Iris pigment epithelial cell (primary cell): ENCODE measurements at places on chromosomes 3 and 15.

GRCh38 chr15:75176396-75176761, 25.3 kb upstream of the C15orf39 start:
- DNase-seq: no peak

DNA sequence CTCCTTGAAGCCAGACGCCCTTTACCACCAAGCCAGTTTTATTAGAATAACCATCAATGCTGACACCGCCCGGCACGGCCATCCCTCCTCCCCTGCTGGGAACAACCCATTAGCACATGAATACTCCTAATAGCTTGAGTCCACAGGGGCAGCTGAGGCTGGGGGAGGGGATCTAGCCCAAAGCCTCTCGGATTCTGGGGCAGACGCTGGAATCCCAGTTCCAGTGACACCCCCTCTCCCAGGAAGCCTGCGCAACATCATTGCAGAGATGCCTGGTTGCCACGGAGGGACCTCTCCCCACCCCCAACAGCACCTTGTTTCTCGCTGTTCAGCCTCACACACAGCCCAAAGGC, 1.2 kb upstream of the LINGO1 start:
- no peak for DNase-seq

DNA sequence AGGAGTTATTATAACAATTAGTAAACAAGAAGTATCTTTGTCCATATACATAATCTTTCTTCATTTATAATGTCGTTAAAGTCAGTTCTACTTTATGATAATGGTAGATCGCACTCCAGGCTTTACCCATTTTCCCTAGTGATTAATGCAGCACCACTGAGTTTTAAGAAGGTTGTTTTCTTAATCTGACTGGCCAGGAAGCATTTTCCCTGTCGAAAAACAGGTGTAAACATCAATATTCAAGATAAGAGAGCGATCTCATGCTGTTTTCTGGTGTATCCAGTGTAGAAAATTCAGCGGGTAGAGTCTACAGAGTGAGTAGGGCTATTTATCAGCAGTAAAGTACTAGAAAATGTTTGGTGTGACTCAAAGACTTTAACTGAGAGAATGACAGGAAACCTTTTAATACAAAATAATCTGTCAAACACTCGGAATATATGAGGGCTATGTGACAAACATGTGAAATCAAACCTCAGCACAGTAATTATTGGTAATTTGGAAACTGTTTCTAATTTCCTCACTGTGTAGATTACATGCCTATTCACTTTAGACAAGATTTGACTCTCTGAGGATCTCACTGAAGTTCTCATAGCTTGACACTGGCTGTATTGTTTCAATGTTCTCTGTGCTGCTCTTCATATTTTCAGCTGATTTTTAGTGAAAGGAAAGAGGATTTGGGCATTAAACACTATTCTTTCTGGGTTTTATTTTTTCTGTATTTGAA, 1013.2 kb downstream of the VGLL3 start:
- no peak for DNase-seq

GRCh38 chr3:129701161-129701560, 94.7 kb upstream of the PLXND1 start:
- DNase-seq: no peak

DNA sequence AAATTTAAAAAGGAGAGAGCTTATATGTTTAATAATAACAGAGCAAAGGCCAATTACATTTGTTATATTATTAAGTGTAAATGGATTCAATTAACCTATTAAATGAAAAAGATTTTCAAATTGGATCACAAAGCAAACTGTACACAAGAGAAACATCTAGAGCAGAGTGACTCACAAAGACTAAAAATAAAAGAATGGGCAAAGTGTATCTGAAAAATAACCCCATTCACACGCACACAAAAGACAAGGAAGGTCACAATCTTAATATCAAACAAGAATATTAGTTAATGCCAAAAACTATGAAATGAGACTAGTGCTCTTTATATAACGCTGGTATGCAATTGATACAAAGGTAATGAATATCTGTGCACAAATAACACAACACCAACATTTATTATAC, 65.7 kb downstream of the MOBP start:
- no peak for DNase-seq

DNA sequence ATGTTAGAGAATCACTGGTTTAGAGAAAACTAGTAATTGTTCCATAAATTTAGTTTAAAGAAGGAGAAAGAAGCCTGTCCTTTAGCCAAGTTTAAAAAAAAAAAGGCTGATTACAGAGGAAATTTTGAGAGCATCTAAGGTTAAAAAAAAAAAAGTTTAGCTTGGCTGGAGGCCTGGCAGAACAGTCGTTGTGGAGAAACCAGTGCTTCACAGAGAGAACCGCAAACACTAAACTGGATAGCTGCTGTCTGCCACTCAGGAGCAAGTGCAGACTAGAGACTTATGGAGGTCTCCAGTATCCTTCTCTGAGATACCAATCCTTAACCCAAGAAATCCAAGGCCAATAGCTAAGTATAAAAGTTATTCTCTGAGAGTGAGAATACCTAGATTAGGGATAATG, 84.8 kb upstream of the ANKRD28 start:
- no peak for DNase-seq

- DNase-seq: no peak
Observed at GRCh38 chr15:43941555-43941954, 114.8 kb downstream of the WDR76 start.

GRCh38 chr3:14943042-14943441, 4.3 kb upstream of the NR2C2 start:
- no peak for DNase-seq

DNA sequence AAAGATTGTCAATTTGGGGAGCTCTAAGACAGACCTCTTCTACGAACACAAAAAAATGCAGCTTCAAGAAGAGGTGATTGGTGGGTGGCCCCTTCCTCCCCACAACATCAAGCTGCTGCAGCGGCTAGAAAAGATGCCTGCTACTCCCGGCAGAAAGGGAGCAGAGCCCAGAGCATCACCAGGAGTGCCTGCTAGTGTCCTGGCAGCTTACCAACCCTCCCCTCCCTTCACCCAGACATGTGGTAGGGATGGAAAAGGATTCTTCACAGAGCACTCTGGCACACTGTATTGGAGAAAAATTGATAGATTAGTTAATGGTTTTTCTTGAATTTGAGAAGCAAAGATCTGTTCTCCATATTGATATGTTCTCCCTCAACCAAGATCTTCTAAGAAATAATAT, 10.8 kb downstream of the IP6K1 start:
- no peak for DNase-seq

DNA sequence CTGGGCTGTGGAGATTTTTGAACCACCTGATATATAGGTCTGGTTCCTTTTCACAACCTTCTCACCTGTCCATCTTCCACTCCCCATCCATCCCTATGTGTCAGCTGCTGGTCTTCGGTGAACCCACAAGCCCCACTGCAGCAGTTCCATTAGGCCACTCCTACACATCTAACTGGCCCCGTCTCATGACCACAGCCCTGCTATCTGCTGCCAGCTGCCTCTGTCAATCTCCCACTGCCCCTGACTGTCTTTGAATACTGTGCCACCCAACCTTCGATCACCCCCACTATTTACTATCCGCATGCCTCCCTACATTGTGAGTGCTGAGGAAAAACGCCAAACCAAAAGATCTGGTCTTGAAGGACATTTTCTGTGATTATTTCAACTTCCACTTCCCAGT, 795.4 kb downstream of the IGSF11 start:
- DNase-seq: no peak

DNA sequence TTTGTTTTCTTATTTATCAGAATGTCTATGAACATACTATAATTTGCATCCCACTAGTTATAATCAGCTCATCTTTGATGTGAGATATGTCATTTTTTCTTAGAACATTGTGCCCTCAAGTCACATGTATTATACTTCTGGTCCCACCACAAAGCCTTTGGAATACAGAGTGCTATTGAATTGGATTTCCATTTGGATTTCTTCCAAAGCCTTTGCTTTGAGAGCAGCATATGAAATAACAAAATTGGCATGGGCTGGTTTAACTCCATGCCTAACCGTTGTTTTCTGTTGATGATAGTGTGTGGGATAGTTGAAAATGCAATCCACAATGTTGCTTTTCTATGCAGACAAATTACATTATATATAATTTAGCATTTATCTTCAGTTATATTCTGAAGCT, 284.5 kb upstream of the PLSCR5 start:
- DNase-seq: no peak

GRCh38 chr3:107344722-107345121, 32.5 kb upstream of the CCDC54 start:
- DNase-seq: no peak

- no peak for DNase-seq
Observed at GRCh38 chr15:90808517-90809235, 59.7 kb upstream of the FURIN start.

- DNase-seq: no peak
Observed at GRCh38 chr15:75702436-75702835, 10.2 kb downstream of the CSPG4 start.

DNA sequence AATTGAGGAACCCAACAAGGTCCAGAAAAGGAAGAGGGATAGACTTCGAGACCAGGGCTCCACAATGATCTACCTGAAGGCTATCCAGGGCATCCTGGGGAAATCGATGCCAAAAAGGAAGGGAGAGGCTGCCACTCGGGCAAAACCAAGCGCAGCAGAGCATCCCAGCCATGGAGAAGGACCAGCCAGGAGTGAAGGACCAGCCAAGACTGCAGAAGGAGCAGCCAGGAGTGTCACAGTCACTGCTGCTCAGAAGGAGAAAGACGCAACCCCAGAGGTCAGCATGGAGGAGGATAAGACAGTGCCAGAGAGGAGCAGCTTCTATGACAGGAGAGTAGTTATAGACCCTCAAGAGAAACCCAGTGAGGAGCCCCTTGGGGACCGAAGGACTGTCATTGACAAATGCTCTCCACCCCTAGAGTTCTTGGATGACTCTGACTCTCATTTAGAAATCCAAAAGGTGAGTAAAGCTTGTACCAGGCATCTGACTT, 12.0 kb downstream of the TATDN2 start:
- DNase-seq: no peak

DNA sequence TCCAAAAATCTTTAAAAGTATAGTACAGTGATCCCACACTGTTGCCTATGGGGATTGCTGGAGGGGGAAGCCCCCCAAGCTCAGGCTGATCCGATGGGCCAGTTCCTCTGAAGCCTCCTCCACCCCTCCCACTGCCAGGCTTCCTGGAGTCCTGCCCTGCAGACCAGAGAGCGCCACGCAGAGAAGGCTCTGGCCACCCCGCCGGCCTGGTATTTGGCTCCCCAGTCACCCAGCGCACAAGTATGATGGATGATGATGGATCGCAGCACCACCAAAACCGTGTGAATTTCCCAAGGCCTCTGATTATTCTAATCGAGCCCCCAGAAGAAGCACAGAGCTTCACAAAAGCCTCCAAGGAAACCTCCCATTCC, 259.0 kb downstream of the MECOM start:
- no peak for DNase-seq

- DNase-seq: no peak
Observed at GRCh38 chr15:39898317-39898716, 21.7 kb downstream of the GPR176 start.

DNA sequence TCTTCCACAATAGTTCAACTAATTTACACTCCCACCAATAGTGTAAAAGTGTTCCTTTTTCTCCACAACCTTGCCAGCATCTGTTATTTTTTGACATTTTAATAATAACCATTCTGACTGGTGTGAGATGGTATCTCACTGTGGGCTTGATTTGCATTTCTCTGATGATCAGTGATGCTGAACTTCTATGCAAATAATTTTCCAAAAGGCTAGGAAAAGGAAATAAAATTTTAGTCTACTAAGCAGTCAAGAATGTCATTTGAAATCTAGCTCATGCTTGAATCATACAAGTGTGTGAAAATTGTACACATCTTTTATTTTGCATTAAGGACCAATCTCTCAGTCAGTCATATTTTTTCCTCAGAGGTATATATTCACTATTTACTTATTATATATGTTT, 101.7 kb upstream of the UBP1 start:
- no peak for DNase-seq

DNA sequence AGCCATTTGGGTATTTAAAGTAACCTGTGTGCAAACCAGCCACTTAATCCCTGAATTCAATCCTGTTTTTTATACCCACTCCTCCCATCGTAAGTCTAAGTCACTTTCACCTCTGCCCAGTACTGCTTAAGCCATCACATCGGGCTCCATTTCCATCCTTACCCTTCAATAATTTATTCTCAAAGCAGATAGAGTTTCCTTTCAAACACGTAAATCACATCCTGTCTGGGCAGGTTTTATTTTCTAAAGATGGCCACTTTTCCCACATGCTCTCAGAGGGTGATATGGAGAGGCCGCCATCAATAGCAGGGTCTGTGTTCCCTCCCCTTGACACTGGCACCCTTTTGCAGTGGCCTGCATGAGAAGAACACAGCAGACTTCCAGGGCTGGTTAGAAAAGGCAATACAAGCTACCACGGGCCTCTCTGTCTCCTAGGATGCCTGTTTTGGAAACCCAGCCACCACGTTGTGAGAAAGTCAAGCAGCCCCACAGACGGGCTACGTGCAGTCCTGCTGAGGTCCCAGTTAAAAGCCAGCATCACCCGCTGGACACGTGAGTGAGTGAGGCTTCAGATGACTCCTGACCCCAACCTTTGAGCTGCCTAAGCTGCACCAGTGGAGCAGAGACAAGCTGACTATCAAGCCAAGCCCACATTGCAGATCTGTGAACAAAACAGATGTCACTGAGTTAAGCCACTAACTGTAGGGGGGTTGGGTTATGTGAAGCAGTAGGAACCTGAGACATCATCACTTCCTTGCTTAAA, 241.8 kb upstream of the SLCO3A1 start:
- no peak for DNase-seq

- peak; percentile 76 for DNase-seq
Observed at GRCh38 chr3:151697496-151697895, 36.2 kb upstream of the AADACL2 start.

DNA sequence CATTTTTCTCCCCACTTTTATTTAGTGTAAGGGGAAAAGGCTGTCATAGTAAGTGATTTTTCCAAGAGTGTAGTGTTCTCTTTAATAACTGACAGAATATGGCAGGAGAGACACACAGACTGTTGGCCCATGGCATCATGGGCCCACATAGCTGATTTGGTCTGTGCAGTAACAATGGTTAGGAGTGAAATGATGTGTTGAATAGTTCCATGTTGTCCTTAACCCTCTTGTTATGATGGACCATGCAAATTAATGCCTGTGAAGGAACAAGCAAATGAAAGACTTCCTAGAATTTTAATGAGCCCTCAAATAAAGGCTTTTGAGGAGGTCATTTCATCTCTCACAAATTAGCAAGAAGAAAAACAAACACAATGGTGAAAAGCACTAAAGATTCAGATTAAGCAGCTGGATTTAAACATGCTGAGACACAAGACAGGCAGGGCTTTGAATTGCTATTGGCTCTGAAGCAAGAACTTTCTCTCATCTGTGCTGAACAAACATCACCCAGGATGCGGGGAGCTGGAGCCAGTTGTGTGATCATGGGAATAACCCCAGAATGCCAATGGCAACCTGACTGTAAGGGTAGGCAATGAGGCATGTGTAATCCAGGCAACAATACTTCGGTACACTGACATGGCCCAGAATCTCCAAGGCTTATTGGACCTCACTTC, 136.7 kb upstream of the VEPH1 start:
- no peak for DNase-seq

GRCh38 chr3:141312354-141313092, 55.8 kb upstream of the ZBTB38 start:
- DNase-seq: no peak

GRCh38 chr3:45010811-45011333, 15.2 kb upstream of the CLEC3B start:
- DNase-seq: peak; percentile 66

- DNase-seq: no peak
Observed at GRCh38 chr15:58330741-58331559, 100.8 kb upstream of the LIPC start.
